Kidney (tissue), 22 donors: ENCODE measurements at places on chromosomes 5 and 9. TPM values are rescaled to one million over a fixed set of nuclear protein-coding genes. Genes with fewer than 3 reads are reported as not detected.
A peak's percentile ranks its signal among the peaks of the same experiment; 100 is the strongest.

NUTM2F gene
- total RNA-seq, result not detected

GAPT gene
- total RNA-seq, result 3.9 TPM

GZMA gene
- 6.1 TPM for total RNA-seq

PPP1R26 gene
- total RNA-seq, result 22.0 TPM

LTC4S gene
- 30.6 TPM for total RNA-seq

PRDM9 gene
- total RNA-seq, result not detected

CTXN3 gene
- 0.35 TPM for total RNA-seq

SLC1A3 gene
- total RNA-seq, result 27.8 TPM

CTSV gene
- 0.69 TPM for total RNA-seq

FNBP1 gene
- total RNA-seq, result 51.7 TPM

GRIN1 gene
- 0.47 TPM for total RNA-seq

HRH2 gene
- 10.6 TPM for total RNA-seq

NEK6 gene
- total RNA-seq, result 82.1 TPM

CFAP157 gene
- total RNA-seq, result 2.9 TPM

DNA sequence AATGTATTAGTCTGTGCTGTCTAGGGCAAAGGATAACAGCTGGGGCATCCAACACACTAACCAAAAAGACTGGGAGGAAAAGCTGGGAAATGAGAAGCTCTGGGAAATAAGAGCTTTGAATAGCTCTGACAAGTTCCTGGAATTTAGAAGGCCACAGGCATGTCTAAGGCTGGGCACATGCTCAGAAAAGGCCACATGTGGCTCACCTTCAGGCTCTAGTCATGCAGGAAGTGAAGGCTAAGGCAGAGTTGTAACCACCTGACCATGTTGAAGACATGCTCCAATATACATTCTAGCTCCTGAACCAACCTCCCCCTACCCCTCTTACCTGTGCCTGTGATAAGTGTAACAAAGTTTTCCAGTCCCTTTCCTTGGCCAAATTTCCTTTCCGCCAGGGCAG is 31.7 kb downstream of the CLTA start:
- H3K36me3 ChIP-seq, result peaks cover 20% of the 10 kb centered on the region
- no peaks in the 10 kb centered on the region for H3K27me3 ChIP-seq
- no peak overlapping the region for H3K4me3 ChIP-seq
- no peaks in the 10 kb centered on the region for H3K4me1 ChIP-seq

- no peak for DNase-seq
- H3K4me3 ChIP-seq, result no peak overlapping the region
- no peak overlapping the region for H3K27ac ChIP-seq
- no peaks in the 10 kb centered on the region for H3K4me1 ChIP-seq
Measured at GRCh38 chr9:75033791-75034473, 5.8 kb upstream of the CARNMT1 start.

DNA sequence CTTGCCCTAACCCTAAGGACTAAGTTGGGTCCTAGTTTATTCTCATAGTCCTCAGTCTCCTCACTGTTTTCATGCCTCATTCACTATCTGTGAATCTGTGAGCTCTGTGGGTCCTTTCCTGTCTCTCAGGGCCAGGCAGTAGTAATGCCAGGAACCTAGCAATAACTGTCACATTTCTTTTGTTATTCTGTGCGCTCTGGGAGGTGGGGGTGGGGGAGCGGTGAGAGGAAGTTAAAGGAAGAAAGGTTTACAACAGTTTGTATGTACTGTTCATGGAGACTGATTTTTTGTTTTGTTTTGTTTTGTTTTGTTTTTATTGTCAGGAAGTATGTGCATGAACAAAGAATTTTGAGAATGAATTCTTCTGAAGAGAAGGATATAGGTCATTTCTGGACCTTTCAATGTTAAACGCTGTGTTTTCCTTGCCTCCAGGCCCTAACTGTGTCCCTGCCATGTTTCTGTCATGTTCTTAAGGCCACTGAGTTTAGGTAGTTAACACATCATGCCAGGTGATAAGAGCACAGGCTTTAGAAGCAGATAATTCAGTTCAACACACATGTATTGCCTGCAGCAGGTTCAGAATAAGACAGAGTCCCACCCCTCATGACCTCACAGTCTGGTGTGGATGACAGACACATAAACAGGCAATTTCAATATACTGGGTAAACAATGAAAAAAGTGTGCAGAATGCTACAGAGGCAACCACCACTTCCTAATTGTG is 13.3 kb upstream of the FEM1C start:
- DNase-seq, result no peak
- no peak overlapping the region for H3K27ac ChIP-seq
- H3K4me3 ChIP-seq, result no peak overlapping the region
- no peaks in the 10 kb centered on the region for H3K4me1 ChIP-seq

DNA sequence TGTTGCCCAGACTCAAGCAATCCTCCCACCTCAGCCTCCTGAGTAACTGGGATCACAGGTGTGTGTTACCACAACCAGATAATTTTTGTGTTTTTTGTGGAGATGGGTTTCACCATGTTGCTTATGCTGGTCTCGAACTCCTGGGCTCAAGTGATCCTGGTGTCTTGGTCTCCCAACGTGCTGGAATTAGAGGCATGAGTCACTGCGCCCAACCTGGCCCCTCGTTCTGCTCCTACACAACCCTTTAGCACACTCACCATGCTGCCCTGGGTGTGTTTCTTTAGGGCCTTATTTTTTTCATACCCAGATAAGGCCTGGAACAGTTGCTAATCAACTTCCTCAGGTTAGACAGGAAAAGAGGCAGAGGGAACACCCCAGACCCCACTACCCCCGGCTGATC is 2.6 kb downstream of the PDZD2 start:
- H3K27ac ChIP-seq, result no peak overlapping the region
- no peak for DNase-seq
- peaks cover 7% of the 10 kb centered on the region for H3K4me1 ChIP-seq
- H3K27me3 ChIP-seq, result no peaks in the 10 kb centered on the region
- no peak overlapping the region for H3K4me3 ChIP-seq
- no peaks in the 10 kb centered on the region for H3K36me3 ChIP-seq

GRCh38 chr9:7960320-7961050 is 160.9 kb upstream of the DMAC1 start:
- no peaks in the 10 kb centered on the region for H3K27me3 ChIP-seq
- no peaks in the 10 kb centered on the region for H3K4me1 ChIP-seq
- H3K4me3 ChIP-seq, result no peak overlapping the region
- H3K36me3 ChIP-seq, result no peaks in the 10 kb centered on the region
- H3K27ac ChIP-seq, result no peak overlapping the region

DNA sequence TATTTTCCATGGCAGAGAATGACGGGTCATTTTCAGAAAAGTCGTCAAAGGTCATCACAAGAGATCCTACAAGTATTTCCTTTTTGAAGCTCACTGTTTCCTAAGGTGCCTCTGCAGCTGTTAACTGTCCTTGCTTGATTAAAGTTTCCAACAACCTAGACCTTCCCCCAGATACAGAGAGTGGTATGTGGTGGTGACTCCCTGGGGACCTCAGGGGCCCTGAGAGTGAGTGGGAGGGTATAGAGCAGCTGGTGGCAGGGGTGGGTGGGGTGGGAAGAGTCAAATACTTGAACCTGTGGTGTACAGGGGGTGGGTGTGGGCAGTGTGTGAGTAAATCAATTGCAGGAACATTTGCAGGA is 1.6 kb upstream of the CD72 start:
- no peak overlapping the region for H3K27ac ChIP-seq
- peaks cover 5% of the 10 kb centered on the region for H3K27me3 ChIP-seq
- no peak for DNase-seq
- no peak overlapping the region for H3K4me3 ChIP-seq

GRCh38 chr5:73763300-73764032 is 137.5 kb downstream of the ARHGEF28 start:
- no peak overlapping the region for H3K27ac ChIP-seq
- peaks cover 2% of the 10 kb centered on the region for H3K36me3 ChIP-seq
- no peak overlapping the region for H3K4me3 ChIP-seq
- no peaks in the 10 kb centered on the region for H3K27me3 ChIP-seq
- DNase-seq, result no peak

- no peak overlapping the region for H3K4me3 ChIP-seq
- H3K27me3 ChIP-seq, result no peaks in the 10 kb centered on the region
- peak; percentile 53 for DNase-seq
- no peaks in the 10 kb centered on the region for H3K4me1 ChIP-seq
- no peak overlapping the region for H3K27ac ChIP-seq
Measured at GRCh38 chr5:170479484-170479883, 24.3 kb upstream of the KCNIP1 start.

GRCh38 chr5:135136546-135136945 is 102.5 kb upstream of the PITX1 start:
- no peaks in the 10 kb centered on the region for H3K36me3 ChIP-seq
- no peaks in the 10 kb centered on the region for H3K4me1 ChIP-seq
- no peaks in the 10 kb centered on the region for H3K27me3 ChIP-seq
- DNase-seq, result no peak
- H3K27ac ChIP-seq, result no peak overlapping the region

GRCh38 chr5:124114911-124115310 is 602.9 kb downstream of the CSNK1G3 start:
- H3K27me3 ChIP-seq, result no peaks in the 10 kb centered on the region
- no peaks in the 10 kb centered on the region for H3K36me3 ChIP-seq
- no peaks in the 10 kb centered on the region for H3K4me1 ChIP-seq

DNA sequence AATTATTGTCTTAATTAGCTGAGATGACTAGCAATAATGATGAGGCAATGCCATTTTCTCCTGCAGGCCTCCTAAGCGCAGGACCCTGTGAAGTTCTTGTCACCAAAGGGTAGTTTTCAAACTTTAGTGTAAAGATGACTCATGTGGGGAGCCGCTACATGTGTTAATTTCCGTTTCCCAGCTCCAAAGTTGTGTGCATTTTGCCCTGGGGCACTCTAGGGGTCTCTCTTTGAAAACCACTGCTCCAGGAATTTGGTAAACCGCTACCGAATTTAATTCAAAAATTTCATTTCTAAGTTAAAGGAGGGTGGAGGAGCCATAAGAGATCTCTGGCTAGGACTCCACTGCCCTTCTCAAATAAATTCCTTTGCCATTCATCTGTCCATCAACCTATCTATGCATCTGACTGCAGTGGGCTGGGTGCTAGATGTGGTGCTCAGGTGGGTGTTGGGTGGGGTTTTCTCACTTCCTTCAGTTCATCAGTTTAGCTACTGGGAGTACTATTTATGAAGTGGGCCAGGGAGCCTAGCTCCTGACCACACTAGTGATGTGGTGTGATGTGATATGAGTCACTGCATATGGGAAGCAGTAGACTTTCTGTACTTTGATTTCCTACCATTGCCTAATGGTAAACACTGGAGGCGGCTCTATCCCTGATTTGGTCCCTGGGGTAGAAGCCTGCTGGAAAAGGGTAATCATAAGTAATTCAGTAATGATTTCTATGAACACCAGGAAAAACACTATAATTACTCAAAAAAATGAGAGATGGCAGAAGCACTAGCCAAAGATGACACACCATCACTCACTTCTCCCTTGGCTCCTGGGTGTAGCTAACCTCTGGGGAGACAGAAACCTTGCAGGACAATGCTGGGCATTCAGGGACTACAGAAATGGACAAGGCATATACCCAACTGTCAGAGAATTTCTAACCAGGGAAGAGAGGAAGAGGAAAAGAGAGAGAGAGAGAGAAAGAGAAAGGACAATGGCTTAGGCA is 4.0 kb upstream of the ZSWIM6 start:
- H3K27me3 ChIP-seq, result no peaks in the 10 kb centered on the region
- DNase-seq, result no peak
- H3K4me3 ChIP-seq, result no peak overlapping the region
- H3K36me3 ChIP-seq, result no peaks in the 10 kb centered on the region
- H3K4me1 ChIP-seq, result peaks cover 2% of the 10 kb centered on the region

DNA sequence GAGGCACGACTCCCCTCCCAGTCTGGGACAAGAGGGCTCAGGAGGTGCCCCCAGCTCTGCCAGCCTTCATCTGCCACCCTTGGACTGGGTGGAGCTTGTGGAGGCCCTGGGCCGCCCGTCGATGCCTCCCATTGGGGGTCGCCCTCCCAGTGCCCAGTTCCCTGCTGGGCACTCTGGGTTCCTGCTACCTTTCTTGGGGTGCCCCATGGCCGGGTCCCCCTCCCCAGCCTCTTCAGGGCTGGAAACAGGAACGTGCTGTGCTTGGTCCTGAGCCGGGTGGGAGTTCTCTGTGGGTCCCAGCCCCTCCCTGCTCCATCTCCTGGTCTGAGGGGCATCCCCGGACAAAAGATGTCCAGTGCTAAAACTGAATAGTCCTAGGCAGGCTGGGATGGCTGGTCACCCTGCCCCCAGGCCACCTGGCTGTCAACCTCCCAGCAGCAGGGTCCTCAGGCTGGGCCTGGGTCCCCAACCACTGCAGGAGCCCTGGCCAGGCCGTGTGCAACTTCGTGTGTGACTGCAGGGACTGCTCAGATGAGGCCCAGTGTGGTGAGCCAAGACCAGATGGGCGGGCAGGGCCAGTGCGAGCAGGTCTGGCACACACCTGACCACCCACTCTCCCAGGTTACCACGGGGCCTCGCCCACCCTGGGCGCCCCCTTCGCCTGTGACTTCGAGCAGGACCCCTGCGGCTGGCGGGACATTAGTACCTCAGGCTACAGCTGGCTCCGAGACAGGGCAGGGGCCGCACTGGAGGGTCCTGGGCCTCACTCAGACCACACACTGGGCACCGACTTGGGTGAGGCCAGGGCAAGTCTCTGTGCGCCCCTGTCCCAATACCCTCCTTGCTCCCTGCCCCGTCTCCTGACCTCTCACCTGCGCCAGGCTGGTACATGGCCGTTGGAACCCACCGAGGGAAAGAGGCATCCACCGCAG is 784 bp downstream of the MAMDC4 start:
- no peak overlapping the region for H3K27ac ChIP-seq
- H3K36me3 ChIP-seq, result no peaks in the 10 kb centered on the region
- peak; percentile 79 for DNase-seq
- peaks cover 3% of the 10 kb centered on the region for H3K4me1 ChIP-seq
- H3K27me3 ChIP-seq, result no peaks in the 10 kb centered on the region
- H3K4me3 ChIP-seq, result no peak overlapping the region

- no peaks in the 10 kb centered on the region for H3K27me3 ChIP-seq
- H3K4me1 ChIP-seq, result peaks cover 6% of the 10 kb centered on the region
- no peak overlapping the region for H3K27ac ChIP-seq
- no peak for DNase-seq
- no peak overlapping the region for H3K4me3 ChIP-seq
Measured at GRCh38 chr9:77825361-77825760, 177.2 kb upstream of the GNA14 start.

DNA sequence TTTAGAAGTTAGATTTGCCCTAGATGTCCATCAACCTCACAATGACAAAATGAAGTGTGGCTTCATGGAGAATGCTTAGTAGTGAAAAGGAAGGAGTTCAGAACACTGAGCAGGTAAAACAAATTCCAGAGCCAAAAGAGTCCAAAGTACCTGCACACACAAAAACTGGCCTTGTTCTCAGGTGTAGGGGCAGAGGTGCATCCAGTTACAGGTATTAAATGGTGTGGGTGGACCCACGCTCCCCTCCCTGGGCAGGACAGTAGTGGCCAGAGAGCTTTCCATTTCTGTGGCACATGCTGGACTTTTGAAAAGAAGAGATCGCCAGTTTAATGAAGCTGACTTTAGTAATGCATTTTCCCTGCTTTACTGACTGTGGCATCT is 47.2 kb downstream of the SECISBP2 start:
- H3K27me3 ChIP-seq, result no peaks in the 10 kb centered on the region
- no peak overlapping the region for H3K4me3 ChIP-seq
- H3K27ac ChIP-seq, result no peak overlapping the region
- no peak for DNase-seq

- H3K27ac ChIP-seq, result no peak overlapping the region
- H3K4me3 ChIP-seq, result no peak overlapping the region
- no peak for DNase-seq
- no peaks in the 10 kb centered on the region for H3K36me3 ChIP-seq
Measured at GRCh38 chr5:1161833-1162229, 39.6 kb upstream of the SLC6A19 start.

GRCh38 chr5:88681211-88681803 is 201.7 kb downstream of the MEF2C start:
- H3K27ac ChIP-seq, result no peak overlapping the region
- H3K27me3 ChIP-seq, result peaks cover 90% of the 10 kb centered on the region
- H3K4me3 ChIP-seq, result no peak overlapping the region

- no peaks in the 10 kb centered on the region for H3K4me1 ChIP-seq
- no peaks in the 10 kb centered on the region for H3K27me3 ChIP-seq
- H3K4me3 ChIP-seq, result no peak overlapping the region
Measured at GRCh38 chr5:131766689-131767088, 30.1 kb downstream of the FNIP1 start.
